Activated T-helper 1 cell treated with anti-CD3 and anti-CD28 coated beads, Interleukin-12 subunit alpha, Interleukin-12 subunit beta, Interleukin-2, Interleukin-4 antibody, amounts not matched to agents 30 ng/mL and 10 ng/mL and 1 ng/mL, durations not matched to agents 14 hours and 24 hours and 36 hours (primary cell): ENCODE measurements at places on chromosomes 6 and 20.

DNA sequence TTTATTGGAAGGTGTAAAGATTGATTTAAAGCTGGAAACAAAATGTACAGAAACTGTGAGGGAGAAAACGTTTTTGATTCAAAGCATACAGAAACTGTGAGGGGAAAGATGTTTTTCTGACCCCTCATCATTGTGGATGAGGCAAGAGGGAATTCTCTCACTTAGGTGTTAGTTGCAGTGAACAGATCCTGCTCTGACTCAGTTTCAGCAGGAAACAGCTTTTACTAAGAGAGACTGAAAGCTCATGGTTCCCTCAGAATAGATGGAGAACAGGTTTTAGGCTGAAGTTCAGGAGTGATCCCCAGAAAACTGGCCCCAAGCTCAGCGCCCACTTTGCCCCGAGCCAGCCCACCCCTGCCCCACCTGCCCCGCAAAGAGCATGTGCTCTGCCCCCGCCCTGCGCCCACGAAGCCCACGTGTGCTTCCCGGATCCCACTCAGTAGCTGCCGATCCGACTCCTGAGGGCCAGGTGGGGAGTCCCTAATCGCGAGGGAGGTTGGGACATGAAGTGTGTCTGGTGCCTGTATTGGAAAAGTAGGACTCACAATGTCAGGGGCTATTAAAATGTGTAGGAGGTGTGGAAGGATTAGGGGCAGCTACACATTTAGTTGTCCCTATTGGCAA is 41.2 kb downstream of the DUSP22 start:
- no peak for DNase-seq

GRCh38 chr6:70175770-70176169 is 127.1 kb downstream of the COL9A1 start:
- no peak for DNase-seq

- DNase-seq, result no peak
Observed at GRCh38 chr6:157218371-157219198, 104.7 kb downstream of the TMEM242 start.

GRCh38 chr6:12137480-12137879 is 125.4 kb downstream of the HIVEP1 start:
- DNase-seq, result no peak

- no peak for DNase-seq
Observed at GRCh38 chr6:111793711-111794111, 79.5 kb downstream of the FYN start.

- no peak for DNase-seq
Observed at GRCh38 chr6:11143394-11144371, 32.2 kb upstream of the ERVFRD-1 start.

DNA sequence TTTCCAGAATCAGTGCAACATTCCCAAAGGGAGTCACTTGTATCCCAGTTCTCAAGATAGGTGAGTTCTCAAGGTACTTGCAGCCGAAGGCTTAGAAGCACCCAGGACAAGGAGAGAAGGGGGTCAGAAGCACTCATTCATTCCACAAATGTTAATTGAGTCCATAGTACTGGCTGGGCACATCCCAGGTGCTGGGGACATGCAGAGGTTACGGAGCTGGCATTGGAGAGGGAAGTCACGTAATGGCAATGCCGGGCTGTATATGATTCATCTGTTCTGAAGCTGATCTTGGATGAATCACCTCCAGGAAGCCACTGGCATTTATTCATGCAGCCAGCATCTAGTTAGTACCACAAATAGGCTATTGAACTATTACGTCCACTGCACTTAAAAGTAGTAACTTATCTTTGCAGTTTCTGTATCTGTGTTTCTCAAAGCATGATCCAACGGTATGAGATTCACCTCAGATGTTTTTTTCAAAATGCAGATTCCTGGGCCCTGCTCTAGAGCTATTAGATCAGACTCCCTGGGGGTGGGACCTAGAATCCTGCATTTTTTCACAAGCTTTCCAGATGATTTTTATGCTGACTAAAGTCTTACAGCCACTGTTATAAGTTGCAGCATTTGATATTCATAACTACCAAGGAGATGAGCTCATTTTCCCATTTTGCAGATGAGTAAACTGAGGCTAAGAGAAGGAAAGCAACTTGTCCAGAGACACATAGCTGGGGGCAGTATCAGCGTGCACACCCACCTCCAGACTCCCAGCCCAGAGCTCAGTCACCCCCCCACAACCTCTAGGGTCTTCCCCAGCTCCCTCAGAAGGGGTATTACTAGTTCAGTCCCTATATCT is 44.1 kb upstream of the ID1 start:
- no peak for DNase-seq

DNA sequence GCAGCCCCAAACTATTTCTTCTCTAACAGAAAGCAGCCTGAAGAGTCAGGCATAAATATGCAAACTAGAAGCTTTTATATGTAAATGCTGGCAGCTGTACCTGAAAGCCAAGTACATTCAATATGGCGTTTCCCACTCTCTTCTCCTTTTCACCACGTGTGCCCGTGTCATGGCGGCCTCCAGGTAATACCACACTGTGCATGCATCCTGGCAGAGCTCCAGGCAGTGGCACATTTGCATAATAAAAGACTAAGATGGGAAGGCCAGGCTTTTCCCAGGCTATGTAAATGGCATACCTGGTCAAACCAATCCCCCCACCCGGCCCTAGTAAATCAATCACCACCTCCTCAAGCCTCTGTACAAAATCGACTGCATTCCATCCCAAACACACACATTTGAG is 120.6 kb downstream of the MMUT start:
- DNase-seq, result no peak
